ENCODE measurements at places on chromosomes 6 and 20.
A peak's percentile ranks its signal among the peaks of the same experiment; 100 is the strongest.

DNA sequence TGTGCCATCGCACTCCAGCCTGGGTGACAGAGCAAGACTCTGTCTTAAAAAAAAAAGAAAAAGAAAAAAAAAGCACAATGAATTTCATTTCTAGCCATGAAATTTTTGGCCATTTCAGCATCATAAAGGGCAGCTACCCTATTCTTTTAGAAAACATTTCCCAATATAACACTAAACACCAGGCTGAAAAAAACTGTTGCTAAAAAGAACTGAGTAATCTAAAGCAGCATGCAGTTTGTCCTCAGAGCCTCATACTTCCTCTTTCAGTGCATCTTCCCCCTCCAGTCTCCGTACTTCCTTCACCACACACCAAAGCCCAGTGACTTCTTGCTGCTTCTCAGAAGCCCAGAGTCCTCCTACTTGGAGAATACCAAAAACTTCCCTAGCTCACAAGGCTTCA lies 5.6 kb upstream of the IFNGR1 start:
- DNase-seq: peak; percentile 98

GRCh38 chr6:146931214-146931613 lies 273.0 kb upstream of the STXBP5 start:
- DNase-seq: no peak

DNA sequence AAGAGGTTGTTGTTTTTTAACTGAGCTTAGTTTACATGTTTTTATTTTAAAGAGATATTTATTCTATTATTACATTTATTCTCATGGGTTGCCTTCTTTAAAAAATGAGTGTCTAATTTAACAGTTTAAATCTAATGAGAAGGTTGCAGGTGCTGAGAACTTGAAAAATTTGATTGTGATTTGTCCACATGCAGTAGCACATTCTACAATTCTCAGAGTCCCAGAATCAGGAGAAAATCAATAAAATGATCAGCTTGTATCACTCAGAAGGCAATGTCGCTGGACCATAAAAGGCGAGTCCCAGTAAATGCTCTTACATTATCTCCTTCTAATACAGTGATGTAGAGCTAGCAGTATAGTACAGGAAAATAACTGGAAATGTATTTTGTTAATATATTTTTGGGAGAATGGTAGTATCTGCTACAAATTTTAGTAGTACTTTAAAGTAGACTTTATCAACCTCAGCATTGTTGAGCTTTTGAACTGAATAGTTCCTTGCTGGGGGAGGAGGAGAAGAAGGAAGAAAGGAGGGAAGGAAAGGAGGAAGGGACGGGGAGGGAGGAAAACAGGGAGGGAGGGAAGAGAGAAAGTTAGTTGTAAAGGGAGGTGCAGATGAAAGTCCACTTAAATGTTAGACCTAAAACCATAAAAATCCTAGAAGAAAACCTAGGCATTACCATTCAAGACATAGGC lies 458.0 kb downstream of the DOK5 start:
- no peak for DNase-seq

- no peak for DNase-seq
Observed at GRCh38 chr20:45019762-45020123, 53.4 kb downstream of the STK4 start.

DNA sequence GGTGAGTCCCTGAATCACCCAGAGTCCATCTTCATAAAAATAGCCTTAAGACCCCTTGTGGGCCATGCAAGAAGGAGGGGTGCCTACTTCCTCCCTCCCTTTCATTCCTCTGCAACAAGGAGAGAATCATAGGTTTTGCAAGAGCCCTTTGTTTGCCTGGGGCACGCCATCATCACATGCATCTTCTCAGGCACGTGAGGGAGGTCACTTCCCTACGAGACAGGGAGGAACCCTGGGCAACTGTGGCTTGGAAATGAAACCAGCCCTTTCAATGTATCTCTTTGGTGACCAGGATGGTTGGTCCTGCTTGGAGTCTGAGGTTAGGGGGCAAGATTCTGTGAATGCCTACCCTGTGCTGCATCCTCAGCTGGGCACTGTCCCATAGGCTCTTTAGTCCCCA lies 194.8 kb downstream of the MAFB start:
- peak; percentile 87 for DNase-seq

DNA sequence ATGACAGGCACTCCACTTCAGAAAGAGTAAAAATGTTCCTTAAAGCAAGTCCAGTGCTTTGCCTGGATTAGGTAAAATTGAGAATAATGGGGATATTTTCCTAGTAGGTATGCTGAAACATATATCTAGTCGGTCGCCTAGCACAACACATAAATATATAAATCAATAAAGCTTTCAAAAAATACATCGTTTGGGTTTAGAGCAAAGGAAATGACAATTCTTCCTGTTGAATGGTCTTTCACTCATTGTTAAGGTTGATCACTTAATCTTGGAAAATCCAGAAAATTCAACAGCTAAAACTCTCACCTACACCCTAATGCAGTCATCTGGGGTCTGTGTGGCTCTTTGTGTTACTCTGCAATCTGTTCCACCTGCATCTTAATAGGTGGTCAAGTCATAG lies 13.9 kb downstream of the HAO1 start:
- no peak for DNase-seq

GRCh38 chr20:50694379-50695134 lies 3.2 kb upstream of the RIPOR3 start:
- no peak for DNase-seq

GRCh38 chr20:13297147-13297899 lies 76.2 kb downstream of the ISM1 start:
- no peak for DNase-seq

- DNase-seq: no peak
Observed at GRCh38 chr20:20199361-20200160, 147.2 kb downstream of the CFAP61 start.

GRCh38 chr6:69494595-69494994 lies 302.2 kb downstream of the LMBRD1 start:
- DNase-seq: no peak

GRCh38 chr6:147837540-147837939 lies 329.1 kb downstream of the SAMD5 start:
- no peak for DNase-seq

DNA sequence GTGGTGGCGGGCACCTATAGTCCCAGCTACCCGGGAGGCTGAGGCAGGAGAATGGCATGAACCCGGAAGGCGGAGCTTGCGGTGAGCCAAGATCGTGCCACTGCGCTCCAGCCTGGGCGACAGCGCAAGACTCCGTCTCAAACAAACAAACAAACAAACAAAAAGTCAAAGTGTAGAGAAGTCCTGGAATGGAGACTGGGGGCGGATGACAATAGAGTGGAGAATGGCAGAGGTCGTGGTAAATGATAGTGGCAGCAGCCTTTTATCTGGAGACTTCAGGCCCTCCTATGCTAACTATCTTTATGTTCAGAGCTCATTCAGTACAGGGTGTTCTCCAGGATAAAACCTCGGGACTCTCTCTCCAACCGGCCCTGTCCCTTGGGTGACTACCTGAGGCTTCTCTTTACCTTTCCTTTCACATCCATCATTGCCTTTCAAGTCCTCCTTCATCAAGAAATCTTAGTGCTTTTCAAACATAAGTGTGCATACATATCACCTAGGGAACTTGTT lies 1.4 kb upstream of the FKBPL start:
- DNase-seq: no peak

- no peak for DNase-seq
Observed at GRCh38 chr6:110337486-110337885, 20.7 kb downstream of the METTL24 start.

GRCh38 chr6:33813990-33814985 lies 10.5 kb upstream of the MLN start:
- DNase-seq: no peak

DNA sequence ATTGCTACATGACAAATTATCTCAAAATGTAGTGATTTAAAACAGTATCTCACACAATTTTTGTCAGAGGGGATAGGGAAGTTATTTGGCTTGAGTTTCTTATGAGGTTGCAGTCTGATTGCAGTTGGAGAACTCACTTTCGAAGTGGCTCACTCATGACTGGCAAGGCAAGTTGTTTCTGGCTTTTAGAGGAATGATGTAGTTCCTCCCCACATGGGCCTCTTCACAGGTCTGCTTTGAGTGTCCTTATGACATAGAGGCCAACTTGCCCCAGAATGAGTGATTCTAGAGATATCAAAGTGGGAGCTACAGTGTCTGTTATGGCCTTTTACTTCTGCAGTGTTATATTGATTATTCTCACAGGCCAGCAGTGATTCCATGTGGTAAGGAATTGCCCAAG lies 6.1 kb downstream of the DOP1A start:
- DNase-seq: peak; percentile 41

DNA sequence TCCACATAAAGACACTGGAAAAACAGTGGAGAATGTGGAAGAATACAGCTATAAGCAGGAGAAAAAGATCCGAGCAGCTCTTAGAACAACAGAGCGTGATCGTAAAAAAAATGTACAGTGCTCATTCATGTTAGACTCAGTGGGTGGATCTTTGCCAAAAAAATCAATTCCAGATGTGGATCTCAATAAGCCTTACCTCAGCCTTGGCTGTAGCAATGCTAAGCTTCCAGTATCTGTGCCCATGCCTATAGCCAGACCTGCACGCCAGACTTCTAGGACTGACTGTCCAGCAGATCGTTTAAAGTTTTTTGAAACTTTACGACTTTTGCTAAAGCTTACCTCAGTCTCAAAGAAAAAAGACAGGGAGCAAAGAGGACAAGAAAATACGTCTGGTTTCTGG lies 57.1 kb downstream of the MAP3K4 start:
- no peak for DNase-seq

DNA sequence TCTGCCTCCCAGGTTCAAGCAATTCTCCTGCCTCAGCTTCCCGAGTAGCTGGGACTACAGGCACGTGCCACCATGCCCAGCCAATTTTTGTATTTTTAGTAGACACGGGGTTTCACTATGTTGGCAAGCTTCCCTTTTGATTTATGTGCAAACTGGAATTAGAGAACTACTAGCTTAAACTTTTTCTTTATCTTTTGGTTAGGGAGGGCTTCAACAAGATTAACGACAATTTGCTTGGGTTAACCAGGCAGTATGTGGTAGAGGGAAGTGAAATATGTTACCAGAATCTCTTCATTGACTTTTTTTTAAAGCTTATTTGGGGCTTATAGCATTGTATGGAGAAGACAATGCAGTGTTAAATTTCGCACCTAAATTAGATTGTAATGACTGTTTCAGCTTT lies 9.0 kb downstream of the MYO6 start:
- peak; percentile 95 for DNase-seq

- DNase-seq: peak; percentile 60
Observed at GRCh38 chr6:160742090-160742489, 40.0 kb downstream of the PLG start.

DNA sequence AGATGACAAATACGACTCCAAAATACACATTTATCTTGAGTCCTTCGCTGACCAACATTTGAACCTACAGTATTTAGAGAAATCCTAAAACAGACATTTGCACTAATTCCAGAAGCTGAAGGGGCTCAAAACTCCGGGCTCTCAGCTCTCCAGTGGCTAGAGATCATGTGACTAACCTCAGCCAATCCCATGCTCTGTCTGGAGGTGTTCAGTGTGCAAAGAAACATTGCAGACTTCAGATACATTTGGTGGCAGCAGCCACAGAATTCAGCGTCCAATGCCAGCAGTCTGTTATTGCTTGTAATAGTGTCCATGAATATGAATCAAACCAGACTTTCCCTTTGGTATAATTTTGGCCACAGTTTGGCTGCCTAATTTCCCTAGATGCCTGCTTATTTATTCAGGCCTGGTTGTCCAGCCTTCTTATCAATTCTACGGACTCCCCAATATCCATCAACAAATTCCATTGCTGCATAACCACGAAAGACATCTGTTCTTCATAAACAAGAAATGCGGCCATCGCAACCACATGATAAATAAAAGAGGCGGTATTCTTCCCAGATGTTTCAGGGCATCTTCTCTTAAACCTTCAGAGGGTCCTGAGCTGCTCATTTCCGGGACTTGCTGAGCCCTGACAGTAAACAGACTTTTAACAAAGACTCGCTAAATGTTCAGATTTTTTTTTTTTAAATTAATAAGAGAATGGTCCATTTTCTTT lies 14.5 kb upstream of the CYP24A1 start:
- no peak for DNase-seq

DNA sequence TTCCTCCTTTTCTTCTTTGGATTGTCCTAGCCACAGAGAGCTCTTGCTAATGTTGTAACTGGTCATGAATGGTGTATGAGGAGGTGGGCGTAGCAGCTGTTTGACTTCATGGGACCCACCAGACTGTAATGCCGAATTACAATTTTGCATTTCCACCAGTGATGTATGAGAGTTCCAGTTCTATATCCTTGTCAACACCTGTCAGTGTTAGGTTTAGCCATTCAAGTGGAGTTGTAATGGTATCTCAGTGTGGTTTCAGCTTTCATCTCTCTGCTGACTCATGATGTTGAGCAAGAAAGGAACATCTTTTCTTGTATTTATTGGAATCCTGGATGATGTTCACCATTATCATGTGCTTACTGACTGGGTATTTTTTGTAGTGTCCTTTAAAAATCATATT lies 5.1 kb downstream of the IGF2R start:
- peak; percentile 77 for DNase-seq

DNA sequence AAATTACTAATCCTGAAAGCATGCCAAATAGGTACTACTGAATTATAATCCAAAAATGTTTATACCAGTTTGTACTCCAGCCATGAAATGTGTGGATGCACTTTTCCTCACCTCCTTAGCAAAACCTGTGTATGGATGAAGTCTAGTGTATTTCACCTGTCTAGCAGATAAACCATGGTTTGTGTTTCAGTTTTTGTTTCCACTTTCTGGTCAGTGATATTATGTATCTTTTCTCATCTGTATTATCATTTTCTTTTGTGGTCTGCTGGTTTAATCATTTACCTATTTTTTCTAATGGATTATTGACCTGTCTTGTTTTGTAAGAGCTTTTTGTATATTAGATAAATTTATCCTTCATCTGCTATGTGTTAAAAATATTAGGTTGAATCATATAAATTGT lies 41.0 kb upstream of the TMEM217 start:
- no peak for DNase-seq

DNA sequence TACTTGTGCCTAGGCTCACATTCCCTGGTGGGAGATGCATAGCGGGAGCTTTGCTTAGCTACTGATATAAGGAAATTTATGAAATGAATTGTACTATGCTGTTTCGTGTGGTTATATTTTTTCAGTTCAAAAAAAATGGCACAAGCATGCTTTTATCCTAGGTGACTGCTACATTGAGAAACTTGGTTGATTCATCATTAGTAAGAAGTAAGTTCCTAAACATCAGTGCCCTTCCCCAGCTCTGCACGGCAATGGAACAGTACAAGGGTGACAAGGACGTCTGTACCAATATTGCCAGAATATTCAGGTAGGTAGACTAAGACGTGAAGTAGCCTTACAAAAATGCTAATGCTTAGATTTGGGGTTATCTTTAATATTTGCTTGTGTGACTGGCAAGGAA lies 79.7 kb downstream of the ARMC2 start:
- DNase-seq: no peak

- DNase-seq: peak; percentile 19
Observed at GRCh38 chr20:41573955-41574354, 44.2 kb downstream of the CHD6 start.

Data from MV-4-11 (cell line).